ENCODE measurements at places on chromosomes 4 and X. TPM values are rescaled to one million over a fixed set of nuclear protein-coding genes. Genes with fewer than 3 reads are reported as not detected.

CORIN gene
- 11.8 TPM for total RNA-seq

RELL1 gene
- total RNA-seq = 48.1 TPM

GPM6B gene
- total RNA-seq = 17.5 TPM

FAM236C gene
- not detected for total RNA-seq

DDX53 gene
- total RNA-seq = not detected

ANKRD50 gene
- 56.6 TPM for total RNA-seq

DNA sequence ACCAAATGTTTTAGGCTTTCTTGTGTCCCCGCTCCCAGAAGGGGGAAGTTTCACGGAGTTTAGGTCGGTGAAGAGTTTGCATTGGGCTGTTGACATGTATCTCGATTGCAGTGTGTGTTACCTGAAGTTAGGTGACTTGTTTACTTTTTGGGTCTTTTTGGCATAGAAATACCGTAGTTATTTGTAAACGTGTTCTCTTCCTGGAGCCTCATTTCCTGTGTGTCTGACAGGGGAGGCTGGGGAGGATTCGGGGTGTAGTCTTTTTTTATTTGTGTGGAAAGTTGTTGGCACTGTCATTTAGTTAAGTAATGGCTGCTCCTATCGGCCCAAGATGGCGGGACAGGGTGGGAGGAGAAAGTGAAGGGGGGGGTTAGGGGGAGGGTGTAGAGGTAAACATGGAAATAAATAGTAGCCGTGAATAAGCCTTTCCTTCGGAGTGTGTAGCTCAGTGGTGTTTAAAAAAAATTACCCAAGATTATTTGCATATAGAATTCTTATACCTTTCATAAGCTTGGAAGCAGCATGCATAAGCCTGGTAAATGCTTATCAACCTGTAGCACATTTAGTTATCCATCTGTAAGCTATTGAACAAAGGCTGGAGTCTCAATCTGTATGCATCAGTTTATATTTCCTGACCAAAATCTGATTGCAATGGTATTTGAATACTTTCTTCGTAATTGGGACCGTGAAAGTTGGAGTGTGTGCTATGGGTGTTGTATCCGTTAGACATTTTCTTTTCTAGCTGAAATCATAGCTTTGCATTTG lies 1.6 kb downstream of the KDM6A start:
- peak; percentile 27 for DNase-seq

- no peak for DNase-seq
Measured at GRCh38 chrX:152639426-152639825, 1.7 kb downstream of the GABRQ start.

DNA sequence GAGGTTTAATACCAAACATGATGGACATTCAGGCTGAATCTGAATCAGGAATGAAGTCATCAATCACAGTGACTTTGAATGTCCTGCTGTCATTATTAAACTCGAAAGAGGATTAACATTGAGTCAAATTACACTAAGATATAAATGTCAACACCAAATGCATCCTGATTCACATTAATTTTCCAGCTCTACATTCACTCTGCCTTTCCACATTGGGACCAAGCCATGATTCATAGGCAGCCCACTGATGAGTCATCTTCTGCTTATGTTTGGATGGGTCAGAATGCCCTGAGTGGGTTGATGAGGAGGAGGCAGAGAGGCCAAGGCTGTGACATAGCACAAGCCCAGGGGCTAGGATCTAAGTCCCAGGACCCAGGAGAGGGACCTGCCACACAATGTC lies 247.6 kb upstream of the RPS6KA3 start:
- no peak for DNase-seq

DNA sequence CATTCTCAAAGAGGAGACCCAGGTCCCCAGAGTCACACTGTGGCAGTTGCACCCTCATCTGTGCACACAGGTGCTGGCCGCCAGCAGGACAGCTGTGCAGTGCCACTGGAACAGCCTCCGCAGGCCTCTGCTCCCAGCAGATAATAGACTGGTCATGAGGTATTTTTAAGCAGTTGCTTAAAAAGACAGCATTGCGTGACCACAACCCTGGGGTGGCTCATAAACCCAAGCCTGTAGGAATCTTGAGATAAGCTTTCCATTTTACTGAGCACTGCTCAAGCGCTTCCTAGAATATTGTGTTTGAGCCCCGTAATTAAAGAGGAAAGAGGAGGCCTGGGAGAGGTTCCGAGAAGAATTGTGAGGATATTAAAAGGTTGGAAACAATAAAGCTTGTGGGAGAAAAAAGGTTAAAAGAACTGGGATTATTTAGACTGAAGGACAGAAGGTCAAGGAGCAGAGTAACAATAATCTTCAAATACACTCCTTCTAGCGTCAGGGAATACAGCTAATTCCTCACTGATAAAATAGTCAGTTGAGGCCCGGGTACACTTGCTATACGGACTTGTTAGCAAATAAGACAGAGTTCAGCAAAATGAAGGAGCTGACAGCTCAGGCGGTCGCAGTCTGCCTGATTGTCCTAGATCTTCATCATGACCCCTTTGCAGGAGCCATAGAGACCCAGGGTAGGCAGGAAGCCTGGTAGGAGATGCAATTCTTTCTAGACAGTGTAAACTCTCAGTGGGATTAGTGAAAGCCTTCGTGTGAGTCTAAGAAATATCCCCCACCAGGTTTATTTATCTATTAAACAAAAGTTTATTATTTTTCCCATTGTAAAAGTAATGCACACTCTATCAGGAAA lies 86.2 kb upstream of the KIT start:
- no peak for DNase-seq

- DNase-seq = no peak
Measured at GRCh38 chrX:38845426-38845825, 44.2 kb downstream of the MID1IP1 start.

DNA sequence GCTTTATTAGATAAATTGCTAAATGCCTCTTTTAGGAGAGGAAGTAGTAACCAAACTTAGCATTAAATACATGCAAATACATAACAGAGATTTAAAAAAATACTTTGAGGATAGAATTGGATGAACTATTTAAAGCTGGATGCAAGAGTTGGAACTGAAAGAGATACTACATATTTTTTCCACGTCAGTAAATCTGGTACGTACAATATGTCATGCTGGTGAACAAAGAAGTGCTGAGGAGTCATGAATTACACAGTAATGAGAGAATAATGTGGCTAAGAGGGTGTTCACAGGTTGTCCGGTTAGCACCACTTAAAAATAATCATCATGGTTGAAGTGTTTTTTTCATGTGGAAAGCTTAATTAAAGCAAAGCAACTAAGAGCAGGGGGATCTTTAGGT lies 184.1 kb upstream of the FRMPD4 start:
- DNase-seq = peak; percentile 37

- peak; percentile 22 for DNase-seq
Measured at GRCh38 chr4:139603576-139604410, 47.8 kb upstream of the SETD7 start.

DNA sequence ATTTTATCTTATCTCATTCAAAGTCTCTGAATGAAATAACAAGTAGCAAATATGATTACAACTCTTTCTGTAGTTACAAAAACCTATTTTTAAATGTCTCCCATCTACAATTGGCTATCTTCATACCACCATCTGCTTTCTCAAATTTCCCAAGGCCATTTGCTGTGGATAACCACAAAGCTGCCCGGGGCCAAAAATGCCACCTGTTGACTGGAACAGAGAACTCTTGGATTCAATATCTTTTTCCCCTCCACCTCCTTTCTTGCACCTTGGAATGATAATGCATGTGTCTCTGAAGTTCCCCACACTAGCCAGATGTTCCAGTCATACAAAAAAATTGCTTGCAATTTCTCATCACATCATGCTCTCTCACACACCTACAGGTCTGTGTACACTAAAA lies 93.3 kb upstream of the SCML1 start:
- DNase-seq = no peak

DNA sequence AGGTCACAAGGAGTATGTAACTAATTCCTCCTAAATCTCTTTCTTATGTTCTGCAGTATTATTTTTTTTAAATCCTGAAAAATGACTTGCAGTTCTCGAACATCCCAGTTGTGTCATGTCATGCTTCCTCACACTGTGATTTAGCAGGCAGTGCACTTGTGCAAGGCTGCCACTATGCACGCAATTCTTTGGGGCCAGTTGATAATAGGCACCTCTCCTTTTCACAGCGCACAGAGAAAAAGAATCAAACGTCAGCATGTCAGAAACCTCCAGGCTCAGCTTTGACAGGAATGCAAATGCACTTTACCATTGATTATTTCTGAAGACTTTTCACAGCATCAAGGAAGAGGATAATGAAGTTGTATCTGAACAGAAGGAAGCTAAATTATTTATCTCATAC lies 62.9 kb downstream of the FGF13 start:
- no peak for DNase-seq

- no peak for DNase-seq
Measured at GRCh38 chrX:150051096-150051495, 112.8 kb upstream of the EOLA2 start.

- peak; percentile 40 for DNase-seq
Measured at GRCh38 chr4:56311299-56311975, 75.9 kb downstream of the AASDH start.

DNA sequence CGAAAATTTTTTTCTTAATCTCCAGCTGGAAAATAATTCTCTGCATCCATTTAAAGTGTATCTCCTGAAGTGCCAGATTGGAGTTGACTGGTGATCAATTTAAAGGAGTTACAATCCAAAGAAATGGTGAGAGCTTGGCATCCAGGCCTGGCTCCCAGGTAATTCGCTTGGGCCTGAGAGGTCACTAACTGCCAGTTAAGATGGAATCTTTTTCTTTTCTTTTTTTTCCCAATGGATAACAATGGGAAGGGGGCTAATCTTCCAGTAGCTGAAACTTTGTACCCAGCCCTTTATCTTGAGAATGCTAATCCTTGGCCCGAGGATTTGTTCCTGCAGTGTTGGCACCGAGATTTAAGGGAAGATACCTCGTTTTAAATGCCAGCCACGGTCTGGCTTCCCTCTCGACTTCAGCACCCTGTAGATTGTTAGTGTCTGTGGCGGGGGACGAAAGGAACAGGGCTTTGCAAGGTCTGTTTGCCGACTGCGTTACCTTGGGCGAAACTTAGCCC lies 13.3 kb upstream of the PITX2 start:
- DNase-seq = no peak

GRCh38 chrX:47498411-47498810 lies 15.4 kb upstream of the ZNF41 start:
- DNase-seq = no peak

DNA sequence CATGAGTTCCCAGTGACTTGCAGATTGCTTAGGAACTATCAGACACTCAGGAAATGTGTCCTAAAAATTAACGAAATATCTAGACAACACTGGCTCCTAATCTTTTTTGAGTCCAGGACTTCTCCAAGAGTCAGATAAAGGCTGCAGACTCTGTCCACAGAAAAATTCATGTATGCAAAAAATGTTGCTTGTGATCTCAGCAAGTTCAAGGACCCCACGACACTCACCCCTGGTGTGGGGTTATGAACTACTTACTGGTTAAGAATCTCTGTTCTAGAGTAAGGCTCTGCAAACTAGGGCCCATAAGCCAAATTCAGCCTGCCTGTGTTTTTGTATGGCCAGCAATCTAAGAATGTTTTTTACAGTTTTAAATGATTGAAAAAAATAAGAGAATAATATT lies 93.2 kb downstream of the MBNL3 start:
- DNase-seq = no peak

DNA sequence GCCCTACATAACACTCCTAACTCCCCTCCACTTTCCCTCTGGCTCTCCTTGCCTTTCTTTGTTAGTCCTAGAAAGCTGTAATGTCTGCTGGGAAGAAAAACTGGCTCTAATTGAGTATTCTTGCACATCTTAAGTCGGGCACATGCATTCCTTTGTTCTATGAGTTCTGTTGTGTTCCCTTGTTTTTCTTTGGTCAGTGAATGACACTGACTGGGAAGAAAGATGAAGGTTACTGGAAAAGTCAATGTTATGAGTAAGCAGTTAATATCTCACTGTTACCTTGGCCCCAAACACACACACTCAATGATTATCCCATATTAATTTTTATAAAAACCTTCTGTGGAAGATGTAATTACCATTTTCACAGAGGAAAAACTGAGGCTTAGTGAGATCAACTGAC lies 215.9 kb downstream of the SOWAHB start:
- no peak for DNase-seq

DNA sequence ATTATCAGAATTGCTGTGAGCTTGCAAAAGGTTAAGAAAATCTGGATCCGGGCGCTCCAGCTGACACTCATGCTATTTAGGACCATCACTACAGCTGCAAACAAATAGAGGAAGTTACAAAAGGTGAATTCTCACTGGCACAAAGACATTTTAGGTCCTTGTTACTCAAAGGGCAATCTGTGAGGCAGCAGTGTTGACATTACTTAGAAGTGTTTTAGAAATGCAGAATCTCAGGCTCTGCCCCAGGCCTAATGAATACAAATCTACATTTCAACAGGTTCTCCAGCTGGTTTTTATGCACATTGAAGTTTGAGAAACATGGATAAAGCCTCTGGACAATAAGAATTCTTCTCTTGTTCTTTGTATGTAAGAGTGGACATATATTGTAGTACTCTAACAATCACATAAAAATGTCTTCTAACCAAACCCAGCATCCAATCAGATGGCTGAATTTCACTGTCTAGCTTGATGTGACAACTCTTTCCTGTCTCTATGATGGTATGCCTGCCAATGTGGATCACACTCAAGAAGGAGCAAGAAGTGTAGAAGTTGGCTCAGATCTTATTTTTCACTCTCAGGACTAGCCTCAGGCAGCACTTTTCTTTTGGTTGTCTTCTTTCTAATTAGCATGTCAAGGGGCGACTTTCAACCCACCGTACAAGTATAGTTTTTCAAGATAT lies 18.8 kb downstream of the SLC7A11 start:
- DNase-seq = no peak

- peak; percentile 65 for DNase-seq
Measured at GRCh38 chr4:26201120-26201519, 119.7 kb upstream of the RBPJ start.

GRCh38 chr4:2378898-2379297 lies 39.5 kb downstream of the ZFYVE28 start:
- no peak for DNase-seq

DNA sequence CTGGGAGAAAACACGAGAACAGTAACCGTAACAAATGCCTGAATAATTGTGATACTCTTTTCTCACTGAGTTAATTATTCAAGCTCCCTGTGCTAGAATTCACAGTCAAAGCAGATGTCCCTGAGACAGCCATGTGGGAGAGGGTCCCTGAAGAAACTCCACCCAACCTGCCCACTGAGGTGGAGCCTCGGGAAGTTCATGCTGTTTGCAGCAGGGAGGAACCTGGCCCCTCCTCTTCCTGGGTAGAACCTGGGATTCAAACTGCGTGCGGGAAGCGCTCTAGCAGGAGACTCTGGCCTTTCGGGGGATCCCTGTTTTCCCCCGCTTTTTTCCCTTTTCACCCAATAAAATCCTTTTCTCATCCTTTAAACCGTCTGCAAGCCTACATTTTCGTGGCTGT lies 20.2 kb upstream of the RHOH start:
- DNase-seq = no peak

DNA sequence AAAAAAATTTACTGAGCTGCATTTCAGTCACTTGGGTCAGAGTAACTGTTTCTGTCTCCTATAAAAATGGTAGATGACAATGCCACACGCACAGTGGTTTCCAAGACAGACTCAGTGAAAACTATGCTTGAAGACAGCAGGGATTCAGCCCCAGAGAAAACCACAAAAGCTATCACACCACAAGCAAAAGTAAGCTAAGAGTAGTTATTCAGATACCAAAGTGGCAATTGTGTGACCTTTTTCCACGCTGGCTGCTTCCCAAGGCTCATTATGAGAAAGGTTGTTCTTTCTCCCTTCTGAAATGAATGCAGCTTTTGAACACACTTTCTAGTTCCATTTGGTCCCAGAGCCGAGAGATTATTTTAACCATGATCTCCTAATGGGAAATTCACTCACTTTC lies 46.4 kb upstream of the GPM6B start:
- no peak for DNase-seq
